Muscle of back (tissue), 13 donors: ENCODE measurements at places on chromosomes 4 and X. TPM values are rescaled to one million over a fixed set of nuclear protein-coding genes. Genes with fewer than 3 reads are reported as not detected.

CYLC1 gene
- polyA plus RNA-seq: not detected

EDA2R gene
- polyA plus RNA-seq: 6.3 TPM

MMRN1 gene
- 12.7 TPM for polyA plus RNA-seq

VCX2 gene
- not detected for polyA plus RNA-seq

ART3 gene
- 34.2 TPM for polyA plus RNA-seq

ATP1B4 gene
- 228 TPM for polyA plus RNA-seq

GPR34 gene
- 6.6 TPM for polyA plus RNA-seq

GPRASP3 gene
- polyA plus RNA-seq: 7.0 TPM

TLR6 gene
- 2.1 TPM for polyA plus RNA-seq

PDGFRA gene
- 93.7 TPM for polyA plus RNA-seq

STAP1 gene
- polyA plus RNA-seq: 0.18 TPM

IQCM gene
- polyA plus RNA-seq: not detected
